ENCODE measurements at places on chromosomes 1 and 21.

GRCh38 chr1:41021526-41022308 is at the start of gene SLFNL1:
Gene SLFNL1 (minus strand): TSS chr1:41021725. CDS start chr1:41020660, 1,065 bp downstream.
- no peak for DNase-seq

DNA sequence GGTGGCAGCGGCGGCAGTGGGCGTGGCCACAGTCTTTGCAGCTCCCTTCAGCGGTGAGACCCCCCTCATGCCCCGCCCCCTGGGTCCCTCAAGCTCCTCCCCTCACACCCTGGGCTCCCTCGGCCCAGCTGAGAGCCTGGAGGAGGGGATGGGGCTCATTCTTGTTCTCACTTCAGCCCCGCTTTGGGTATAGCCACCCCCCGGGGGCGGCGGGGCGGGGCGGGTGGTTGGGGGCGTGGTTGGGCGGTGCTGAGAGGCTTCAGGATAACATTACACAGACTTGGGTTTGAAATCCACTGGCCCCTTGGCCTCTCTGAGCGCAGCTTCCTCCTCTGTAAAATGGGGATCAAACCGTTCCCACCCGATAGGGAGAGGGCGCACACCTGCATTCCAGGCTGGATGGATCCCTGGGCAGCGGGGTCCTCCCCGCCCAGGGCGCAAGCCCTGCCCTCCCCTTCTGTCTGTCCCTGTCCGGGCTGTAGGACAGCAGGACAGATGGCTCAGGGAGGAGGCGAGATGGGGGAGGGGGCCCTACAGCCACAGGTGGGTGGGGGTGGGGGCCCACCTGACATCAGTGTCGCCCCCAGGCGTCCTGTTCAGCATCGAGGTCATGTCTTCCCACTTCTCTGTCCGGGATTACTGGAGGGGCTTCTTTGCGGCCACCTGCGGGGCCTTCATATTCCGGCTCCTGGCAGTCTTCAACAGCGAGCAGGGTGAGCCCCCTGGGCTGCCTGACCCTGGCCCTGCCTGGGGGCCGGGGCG is 5.1 kb downstream of the CLCNKA start:
- no peak for DNase-seq

- no peak for DNase-seq
Measured at GRCh38 chr1:223843934-223844786, 1.6 kb downstream of the TP53BP2 start.

DNA sequence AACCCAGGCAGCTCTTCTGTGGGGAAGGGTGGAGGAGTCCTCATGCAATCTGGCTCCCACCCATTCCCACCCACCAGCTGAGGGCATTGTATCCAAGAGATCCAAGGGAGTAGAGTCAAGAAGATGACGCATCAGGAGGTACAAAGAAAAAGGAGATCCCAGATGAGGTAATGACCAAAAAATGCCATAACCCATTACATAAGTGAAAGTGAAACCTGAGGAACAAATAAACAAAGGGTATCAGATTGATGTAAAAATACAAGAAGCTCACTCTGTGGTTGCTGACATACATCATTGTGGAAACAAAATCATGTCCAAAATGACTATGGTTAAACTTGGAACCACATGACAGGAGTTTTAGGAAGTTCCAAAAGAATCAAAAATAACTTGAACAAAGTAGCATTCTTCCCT is 42.5 kb downstream of the CCN1 start:
- DNase-seq: no peak

GRCh38 chr1:155196103-155196892 is 11.4 kb downstream of the THBS3 start:
- no peak for DNase-seq

DNA sequence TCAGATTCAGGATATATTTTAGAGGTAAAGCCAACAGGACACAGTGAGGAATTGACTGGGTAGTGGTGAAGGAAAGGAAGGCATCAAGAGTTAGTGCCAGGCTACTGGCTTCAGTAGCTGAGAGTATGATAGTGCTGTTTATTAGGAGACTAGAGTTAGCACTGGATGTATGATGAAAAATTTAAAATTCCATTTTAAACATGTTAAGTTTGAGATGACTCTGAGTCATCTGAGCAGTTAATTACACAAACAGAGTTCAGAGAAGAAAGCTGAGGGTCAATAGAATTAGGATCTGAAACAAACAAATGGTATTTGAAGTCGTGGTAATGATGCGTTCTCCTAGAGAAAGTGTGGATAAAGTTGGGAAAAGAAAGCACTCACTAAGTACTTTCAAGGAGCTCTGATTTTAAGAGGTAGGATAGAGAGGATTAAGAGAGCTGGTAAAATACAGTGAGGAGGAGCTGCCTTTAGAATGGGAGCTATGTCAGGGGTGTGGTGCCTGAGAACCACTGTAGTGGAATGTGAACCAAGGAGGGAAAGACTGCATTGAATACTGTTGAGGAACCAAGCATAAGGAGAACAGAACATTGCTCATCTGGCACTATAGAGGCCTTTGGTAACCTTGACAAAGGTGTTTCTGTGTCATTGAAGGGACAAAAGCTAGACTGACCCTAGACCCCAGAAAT is 21.7 kb upstream of the SHCBP1L start:
- no peak for DNase-seq

DNA sequence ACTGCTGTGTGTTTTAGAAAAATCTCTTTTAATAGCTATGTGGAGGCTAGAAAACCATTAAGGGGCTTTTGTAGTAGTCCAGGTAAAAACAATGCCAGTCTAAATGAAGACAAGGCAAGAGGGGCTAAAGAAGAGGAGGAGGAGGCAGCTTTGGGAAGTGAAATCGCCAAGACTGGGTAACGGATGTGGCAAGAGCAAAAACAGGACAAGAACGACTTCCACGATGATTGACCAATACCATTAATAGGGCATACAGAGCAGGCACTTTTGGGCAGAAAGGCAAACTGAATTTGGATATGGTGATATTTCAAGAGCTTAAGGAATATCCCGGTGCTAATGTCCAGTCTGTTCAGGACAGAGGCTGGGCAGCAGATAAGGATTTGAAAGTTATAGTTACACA is 22.0 kb downstream of the COA6 start:
- DNase-seq: no peak

DNA sequence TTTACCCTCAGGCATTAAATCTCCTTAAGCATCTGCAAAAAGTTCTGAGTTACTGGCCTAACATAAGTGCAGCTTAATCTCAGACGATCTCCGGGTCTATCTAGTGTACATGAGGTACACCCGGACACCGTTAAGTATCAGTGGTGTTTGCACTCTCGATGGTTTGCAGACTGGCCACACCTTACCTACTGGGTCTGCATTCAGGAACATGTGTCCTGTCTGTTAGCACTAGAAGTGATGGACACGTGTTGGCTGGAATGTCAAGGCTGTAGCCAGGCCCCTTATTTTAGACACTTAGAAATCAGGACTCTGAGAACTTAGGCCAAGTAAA is 783 bp upstream of the AGL start:
- DNase-seq: no peak

- DNase-seq: no peak
Measured at GRCh38 chr1:167924543-167925231, 10.8 kb upstream of the ADCY10 start.

- no peak for DNase-seq
Measured at GRCh38 chr1:46408356-46409062, 14.4 kb downstream of the FAAH start.

DNA sequence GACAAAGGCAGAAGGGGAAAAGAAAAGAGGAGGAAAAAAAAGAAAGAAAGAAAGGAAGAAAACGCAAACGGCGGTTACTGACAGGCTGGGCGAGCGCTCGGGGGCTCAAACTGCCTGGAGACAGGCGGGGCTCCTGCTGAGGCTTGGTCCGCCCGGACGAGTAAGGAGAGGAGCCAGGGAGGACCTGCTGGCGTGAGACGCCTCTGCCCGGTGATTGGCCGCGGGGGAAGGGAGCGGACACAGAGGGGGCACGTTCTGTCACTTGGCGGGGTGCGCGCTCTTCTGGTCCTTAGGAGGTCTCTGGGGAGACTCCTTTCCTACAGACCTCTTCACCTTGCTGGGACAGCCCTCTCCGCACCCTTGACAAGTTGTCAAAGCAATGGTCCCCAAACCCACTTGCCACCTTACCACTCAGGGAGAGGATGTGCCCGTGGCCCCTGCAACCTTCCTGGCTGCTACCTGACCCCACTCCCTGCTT is 791 bp upstream of the PIK3R3 start:
- peak; percentile 95 for DNase-seq

GRCh38 chr1:183090391-183091006 is 67.3 kb downstream of the LAMC1 start:
- DNase-seq: no peak
